ENCODE measurements at places on chromosomes 5 and 9.

DNA sequence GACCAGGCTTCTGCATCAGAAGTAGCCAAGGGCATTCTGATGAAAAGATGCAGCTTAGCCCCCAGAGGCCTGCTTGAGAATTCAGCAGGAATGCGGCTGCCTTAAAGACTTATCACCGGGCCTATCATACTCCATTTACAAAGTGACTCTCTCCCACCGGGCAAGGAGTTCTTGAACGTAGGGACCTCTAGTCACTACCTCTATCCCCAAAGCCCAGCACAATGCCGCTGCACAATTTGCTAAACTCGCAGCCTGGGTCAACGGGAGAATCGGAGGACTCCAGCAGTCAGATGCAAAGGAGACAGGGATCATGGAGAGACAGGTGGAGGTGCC lies 661 bp downstream of the PDCL start:
- DNase-seq, result no peak

GRCh38 chr5:62717301-62717933 lies 138.8 kb downstream of the LRRC70 start:
- DNase-seq, result no peak

DNA sequence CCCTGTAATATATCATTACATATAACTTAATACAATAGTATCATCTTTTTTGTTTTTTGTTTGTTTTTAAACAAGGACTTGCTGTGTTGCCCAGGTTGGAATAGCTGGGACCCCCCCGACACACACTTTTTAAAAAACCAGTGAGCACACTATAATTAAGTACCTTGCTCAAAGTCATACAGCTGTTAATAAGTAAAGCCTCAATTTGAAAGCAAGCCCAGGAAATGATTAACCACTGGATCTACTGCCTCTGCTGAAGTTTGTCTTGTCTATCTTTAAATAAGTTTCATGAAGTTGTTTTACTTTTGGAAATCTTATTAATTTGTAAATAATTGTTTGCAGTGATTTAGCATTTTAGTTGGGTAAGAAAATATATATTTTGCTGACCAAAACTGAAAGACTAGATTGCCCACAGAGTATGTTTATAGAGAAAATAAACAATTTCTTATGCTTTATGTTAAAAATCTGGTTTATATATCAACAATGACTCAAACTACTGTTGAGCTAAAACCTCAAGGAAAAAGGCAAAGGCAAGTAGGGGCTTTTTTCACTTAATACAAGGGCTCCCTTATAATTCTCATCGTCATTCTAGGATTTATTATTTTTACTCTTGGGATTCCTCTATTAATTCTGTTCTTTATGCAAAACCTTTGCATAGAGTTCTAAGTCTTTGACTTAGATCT lies 5.8 kb upstream of the CARNMT1 start:
- DNase-seq, result no peak

- no peak for DNase-seq
These were observed 1.4 kb upstream of the PKD2L2 start for GRCh38 chr5:137887831-137888230.

DNA sequence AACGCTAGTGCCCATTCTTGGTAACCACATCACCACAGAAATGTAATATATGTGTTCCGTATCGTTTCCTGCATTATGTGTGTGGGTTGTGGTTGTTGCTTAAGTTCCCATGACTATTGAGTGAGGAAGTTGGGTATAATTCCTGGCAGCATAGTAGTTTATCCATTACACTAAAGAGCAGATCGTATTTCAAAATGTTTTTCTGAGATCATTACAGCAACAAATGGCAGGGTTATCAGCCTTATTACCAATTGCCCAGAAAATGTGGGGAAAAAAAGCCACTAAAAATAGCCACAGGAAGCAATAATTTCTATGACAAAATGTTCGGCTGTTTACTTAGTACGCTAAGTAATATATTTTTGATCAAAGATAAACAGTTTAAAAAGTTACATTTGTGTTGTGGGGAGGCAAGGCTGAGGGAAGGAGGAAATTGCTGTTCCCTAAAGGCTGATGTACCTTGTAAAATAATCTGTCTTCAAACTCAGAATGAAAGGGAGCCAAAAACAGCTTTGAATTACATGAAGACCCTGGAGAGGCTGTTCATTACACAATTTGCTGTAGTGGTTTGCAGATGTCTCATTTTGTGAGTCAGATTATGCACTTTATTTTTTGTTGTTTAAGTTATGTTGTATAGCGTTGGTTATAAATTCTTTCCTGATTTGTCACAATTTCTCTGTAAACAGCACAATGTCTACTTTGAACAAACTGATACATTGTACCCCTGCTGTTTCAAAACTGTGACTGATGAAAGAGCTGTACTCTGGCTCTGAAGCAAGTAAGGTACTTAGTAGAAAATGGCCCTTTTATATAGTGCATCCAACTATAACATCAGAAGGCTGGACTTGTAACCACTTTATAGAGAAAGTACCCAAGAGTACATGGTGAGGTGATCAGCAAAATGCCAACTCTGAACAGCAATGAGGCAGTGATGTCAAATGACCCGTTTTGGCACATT lies 1028.5 kb downstream of the NR2F1-AS1 start:
- DNase-seq, result no peak

GRCh38 chr5:159440968-159441367 lies 110.7 kb upstream of the IL12B start:
- no peak for DNase-seq

- DNase-seq, result no peak
These were observed 29.6 kb downstream of the EHMT1 start for GRCh38 chr9:137648396-137648795.

GRCh38 chr5:107570805-107571531 lies 99.8 kb downstream of the EFNA5 start:
- DNase-seq, result peak; percentile 15

- no peak for DNase-seq
These were observed 217.0 kb downstream of the FBXL7 start for GRCh38 chr5:15717001-15717400.

DNA sequence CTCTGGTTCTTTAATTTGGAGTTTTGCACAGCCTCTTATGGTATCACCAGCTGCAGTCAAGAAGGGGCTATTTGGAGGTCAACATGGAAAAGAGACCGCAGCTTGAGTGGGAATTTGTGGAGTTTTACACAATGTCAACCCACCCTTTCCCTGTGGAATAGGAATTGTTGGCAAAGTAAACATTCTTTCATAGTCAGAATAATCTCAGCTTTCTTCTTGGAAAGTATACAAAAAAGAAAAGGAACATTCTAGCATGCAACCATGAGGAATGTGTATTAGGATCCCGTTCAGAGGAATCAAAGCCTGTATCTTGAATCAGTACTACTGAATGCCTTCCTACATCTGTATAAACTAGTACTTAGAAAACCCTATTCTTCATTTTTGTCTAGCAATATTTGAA lies 107.6 kb downstream of the LURAP1L start:
- no peak for DNase-seq

DNA sequence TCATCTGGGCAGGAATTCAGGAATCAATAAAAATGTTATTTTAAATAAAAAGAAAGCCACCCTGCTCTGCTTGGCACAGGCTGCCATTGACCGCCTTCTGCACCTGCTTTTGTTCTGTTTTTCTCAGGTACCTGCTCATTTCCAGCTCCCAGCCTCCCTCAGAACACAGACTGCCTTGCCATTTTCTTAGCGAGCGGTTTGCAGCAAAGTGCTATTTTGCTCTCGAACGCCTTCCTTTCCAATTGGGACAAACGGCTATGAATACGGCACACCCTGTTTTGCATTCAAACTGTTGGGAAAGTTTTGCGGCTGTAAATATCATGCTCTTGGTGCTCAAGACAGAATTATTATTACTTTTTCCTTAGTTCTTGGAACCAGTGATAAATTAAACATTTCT lies 25.1 kb upstream of the FCN1 start:
- no peak for DNase-seq

- DNase-seq, result no peak
These were observed 110.7 kb upstream of the SPRY4 start for GRCh38 chr5:142435410-142436115.

GRCh38 chr5:141615991-141616720 lies 2.6 kb downstream of the DIAPH1 start:
- no peak for DNase-seq

DNA sequence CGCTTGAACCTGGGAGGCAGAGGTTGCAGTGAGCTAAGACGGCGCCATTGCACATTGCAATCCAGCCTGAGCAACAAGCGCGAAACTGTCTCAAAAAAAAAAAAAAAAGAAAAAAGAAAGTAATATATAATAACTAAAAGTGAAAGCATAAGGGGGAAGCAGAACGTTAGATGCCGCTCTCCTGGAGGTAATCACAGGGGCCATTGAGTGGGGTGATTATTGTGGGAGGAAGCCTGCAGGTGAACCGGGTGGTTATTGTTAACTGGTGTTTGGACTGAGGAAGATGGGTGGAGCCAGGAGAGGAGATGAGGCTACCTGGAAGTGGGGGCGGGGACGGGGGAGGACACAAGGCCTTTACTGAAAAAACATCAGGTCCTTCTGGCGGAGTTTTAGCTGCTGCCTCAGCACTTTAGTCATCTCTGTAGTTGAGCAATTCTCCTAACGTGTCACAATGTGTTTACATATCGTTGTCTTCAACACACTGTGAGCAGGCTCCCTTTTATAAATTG lies 5.3 kb upstream of the TJP2 start:
- DNase-seq, result peak; percentile 45

- no peak for DNase-seq
These were observed 32.9 kb upstream of the PDE8B start for GRCh38 chr5:77177576-77177975.

GRCh38 chr9:123484130-123484529 lies 128.1 kb downstream of the CRB2 start:
- DNase-seq, result no peak

Measured in CD4-positive, alpha-beta T cell treated with Interleukin-1 beta for 1 hour (primary cell).